ENCODE measurements at places on chromosomes 11 and 22.

- no peak for DNase-seq
Measured at GRCh38 chr11:120863359-120863758, 160.5 kb upstream of the TBCEL start.

DNA sequence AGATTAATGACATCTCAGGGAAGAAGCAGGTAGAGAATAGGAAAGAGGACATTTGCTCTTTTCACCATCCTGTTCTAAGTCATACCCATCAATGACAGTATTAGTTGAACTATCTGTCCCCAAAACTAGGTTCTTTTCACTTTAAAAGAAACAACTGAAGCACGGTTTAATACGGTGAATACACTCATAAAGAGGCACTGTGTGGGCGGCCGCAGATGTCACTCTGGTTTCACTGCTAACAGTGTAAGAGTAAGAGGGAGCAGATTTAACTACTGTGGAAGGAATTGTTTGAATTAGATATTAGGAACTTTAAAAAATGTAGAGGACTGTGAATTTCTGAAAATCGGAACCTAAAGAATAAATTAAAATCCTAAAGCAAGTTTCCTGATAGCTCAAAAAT, 49.5 kb downstream of the VSIG10L2 start:
- DNase-seq = no peak

DNA sequence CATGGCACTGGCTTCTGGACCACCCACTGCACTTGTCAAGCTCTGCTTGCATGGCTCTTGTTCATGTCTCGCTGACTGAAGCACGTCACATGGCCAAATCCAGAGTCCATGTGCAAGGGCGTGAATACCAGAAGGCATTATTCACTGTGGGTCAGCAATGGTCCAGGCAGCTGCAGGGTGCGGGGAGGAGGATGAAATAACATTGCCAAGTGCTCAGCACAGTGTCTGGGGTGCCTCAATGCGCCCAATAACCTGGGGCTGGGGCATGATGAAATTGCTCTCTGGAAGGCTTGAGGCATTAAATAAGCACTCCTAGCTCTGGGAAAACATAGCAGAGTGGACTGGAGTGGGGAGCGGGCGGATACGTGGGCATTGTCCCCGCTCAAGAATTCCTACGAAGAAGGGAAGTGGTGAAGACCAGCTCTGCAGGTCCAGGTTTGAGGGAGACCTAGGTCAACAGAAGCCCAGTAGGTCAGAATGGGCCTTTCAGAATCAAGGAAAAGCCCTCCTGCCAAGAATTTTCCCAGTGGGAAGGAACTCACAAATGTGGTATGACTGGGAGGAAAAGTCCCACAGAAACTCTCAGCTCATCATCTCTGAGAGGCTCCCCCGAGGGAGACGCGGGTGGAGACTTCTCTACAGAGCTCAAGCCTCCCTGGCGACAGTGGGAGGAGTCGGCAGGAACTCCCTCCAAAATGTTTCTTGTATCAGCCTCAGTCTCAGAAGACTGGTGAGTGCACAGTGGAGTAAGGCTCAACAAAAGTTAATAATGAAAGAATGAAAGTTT, 15.3 kb upstream of the ACCSL start:
- DNase-seq = no peak

GRCh38 chr11:18054511-18055103, 8.5 kb upstream of the TPH1 start:
- DNase-seq = no peak

- DNase-seq = no peak
Measured at GRCh38 chr11:64202992-64203391, 3.5 kb upstream of the FERMT3 start.

GRCh38 chr11:84794663-84795443, 832.3 kb downstream of the DLG2 start:
- DNase-seq = no peak

DNA sequence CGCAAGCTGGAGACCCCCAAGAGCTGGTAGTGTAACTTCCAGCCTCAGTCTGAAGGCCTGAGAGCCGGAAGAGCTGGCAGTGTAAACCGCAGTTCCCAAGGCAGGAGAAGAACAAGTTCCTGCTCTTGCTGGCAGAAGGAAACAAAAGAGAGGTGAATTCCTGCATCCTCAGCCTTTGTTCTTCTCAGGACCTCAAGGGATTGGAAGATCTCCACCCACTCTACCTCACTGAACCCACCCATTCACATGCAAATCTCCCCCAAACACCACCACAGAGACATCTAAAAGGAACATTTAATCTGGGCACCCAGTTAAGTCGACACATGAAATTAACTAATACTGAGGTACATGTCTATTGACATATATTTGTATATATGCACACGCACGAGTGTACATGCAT, 1310.3 kb downstream of the TBC1D22A start:
- no peak for DNase-seq

- no peak for DNase-seq
Measured at GRCh38 chr11:72637926-72638325, 36.3 kb downstream of the PDE2A start.

DNA sequence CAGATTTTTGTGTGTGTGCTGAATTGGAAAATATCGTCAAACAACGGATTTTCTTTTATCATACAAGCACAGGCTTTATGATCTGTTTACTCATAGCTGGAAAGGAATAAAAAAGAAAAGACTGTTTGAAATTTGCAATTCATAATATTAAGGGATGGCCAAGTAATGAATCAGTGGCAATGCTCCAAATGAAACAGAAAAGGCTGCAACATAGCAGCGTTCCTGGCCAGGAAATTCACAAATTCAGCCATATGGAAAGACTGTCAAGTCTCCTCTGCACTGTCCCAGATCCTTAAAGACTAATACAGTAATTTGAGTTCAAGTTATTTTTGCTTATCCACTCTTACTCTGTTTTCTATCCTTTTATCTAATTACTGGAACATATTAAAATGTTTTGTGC, 98.2 kb downstream of the MSANTD4 start:
- no peak for DNase-seq

GRCh38 chr11:5600374-5600851, 4.0 kb downstream of the TRIM6 start:
- peak; percentile 42 for DNase-seq

- DNase-seq = no peak
Measured at GRCh38 chr22:31185056-31185455, 25.1 kb downstream of the RNF185 start.

GRCh38 chr22:20024225-20024624, 3.3 kb downstream of the TANGO2 start:
- no peak for DNase-seq

DNA sequence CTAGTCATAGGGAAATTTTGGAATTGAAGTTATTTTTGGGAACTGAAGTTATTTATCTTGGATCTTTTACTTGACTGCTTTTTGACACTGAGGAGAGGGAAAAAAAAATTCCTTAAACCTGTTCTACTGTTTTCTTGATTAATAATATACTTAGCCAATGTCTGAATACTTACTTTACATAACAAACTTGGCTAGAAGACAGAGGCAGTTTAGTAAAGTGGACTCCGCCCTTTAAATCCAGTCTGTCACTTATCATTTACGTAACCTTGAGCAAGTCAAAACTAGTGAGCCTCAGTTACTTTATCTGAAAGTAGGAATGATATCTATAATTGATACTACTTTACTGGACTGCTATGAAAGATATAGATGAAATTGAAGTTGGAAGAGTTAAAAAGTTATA, 19.5 kb downstream of the CTSC start:
- no peak for DNase-seq

- no peak for DNase-seq
Measured at GRCh38 chr11:72609045-72609444, 65.2 kb downstream of the PDE2A start.

GRCh38 chr11:86790195-86790725, 10.1 kb upstream of the PRSS23 start:
- DNase-seq = no peak

GRCh38 chr22:23579870-23580575, at the start of gene IGLL1:
IGLL1 (minus strand) TSS chr22:23580290; CDS start chr22:23580190, 100 bp downstream.
- DNase-seq = no peak

- DNase-seq = no peak
Measured at GRCh38 chr22:31451709-31452571, 37.7 kb downstream of the EIF4ENIF1 start.

- DNase-seq = peak; percentile 58
Measured at GRCh38 chr22:24434471-24435322, 7.3 kb downstream of the ADORA2A start.

DNA sequence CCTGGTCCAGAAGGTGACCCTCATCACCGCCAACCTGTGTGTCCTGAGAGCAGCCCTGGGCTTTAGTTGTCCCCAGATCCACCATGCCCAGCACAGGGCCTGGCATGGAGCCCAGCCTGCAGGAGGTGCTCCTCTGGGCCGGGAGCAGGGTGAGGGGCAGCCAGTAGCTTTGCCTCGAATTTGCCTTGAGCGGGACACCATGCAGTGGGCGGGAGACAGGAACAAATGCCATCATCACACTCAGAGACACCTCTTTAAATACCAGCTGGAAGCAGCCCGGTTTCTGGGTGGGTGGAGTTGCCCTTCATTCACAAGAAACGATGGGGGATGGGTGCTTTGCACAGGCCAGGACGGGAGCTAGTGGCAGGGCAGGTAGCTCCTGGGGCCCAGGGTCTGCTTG, 19.3 kb downstream of the FLRT1 start:
- DNase-seq = no peak

DNA sequence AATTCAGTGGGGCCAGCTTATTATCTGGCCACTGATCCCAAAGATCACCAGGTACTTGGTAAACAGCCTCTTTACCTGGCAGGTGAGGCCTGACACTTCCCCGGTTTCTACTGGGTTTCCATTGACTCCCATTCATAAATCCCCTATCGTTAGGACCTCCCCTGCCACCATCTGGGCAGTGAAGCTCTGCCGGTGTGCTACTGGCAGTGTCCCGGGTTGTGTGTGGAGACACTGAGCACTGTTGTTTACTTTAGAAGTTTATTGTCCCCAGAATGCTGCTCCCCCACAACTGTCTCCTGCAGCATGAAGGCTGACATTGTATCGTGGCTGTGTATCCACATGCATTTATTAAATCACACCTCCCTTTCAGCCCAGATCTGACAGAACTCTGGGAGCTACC, 142.7 kb downstream of the WNT7B start:
- no peak for DNase-seq

DNA sequence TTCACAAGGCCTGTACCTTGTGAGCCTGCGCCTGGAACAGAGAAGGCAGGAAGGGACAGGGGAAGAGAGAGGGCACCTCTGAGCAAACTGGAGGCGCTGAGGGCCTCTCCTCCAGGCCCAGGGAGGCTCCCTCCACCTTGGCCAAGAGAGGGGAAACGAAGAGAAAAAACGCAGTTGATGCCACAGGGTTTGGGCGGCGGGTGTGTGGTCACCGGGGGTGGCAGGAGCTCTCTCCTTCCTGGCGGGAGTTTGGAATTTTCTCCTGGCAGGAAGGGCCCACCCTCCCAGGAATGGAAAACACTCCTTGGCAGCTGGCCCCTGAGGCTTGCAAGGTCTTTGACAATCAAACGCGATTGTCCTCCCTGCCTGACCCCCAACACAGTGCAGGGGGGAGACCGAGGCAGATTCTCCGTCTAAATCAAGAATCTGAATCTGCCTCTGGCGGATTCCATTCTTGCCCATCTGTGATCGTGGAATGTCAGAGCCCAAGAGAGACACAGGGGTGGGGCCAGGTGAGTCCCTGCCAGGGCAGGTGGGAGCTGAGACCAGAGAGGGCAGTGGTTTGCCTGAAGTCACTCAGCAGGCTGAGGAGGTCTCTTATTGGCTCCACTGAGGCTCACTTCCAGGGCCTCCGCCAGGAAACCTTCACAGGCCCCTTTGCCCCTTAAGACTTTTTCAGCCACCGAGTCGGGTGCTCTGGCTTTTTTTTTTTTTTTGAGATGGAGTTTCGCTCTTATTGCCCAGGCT, 21.0 kb downstream of the RPL3 start:
- DNase-seq = no peak

DNA sequence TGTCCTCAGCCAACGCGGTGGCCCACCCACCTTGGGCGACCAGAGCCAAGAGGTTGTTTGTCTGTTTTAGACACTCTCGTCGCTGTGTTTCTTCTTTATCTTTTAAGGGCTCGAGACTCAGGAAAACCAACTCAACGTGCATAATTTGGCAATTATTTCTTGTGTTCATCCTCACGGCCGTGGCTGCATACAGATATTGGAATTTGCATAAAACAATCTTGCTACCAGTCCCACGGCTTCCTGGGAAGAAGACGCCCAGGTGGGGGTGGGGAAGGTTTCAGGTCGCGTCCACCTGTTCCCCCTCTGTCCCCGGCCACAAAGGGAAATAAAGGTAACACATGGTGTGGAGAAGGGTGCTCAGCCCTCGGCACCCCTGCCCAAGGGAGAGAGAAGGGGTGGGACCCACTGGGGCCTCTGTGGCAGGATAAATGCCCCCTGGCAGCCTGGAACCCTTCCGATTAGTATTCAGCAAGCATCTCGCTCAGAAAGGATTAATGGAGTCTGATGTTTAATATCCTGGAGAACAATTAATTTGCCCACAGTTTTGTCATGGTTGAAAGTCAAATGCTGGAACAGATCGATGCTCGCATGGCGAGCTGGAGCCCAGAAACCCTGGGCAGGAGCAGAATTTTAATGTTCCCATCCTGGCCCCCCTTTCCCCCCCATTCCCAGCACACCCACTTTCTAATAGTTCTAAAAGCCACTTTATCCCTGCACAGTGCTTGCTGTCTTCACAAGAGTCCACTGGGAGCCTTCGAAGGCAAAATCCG, 359.7 kb downstream of the MN1 start:
- no peak for DNase-seq

- no peak for DNase-seq
Measured at GRCh38 chr11:43786016-43786415, 94.6 kb upstream of the ALKBH3 start.

- DNase-seq = no peak
Measured at GRCh38 chr11:80629466-80629865, 1188.6 kb upstream of the TENM4 start.

DNA sequence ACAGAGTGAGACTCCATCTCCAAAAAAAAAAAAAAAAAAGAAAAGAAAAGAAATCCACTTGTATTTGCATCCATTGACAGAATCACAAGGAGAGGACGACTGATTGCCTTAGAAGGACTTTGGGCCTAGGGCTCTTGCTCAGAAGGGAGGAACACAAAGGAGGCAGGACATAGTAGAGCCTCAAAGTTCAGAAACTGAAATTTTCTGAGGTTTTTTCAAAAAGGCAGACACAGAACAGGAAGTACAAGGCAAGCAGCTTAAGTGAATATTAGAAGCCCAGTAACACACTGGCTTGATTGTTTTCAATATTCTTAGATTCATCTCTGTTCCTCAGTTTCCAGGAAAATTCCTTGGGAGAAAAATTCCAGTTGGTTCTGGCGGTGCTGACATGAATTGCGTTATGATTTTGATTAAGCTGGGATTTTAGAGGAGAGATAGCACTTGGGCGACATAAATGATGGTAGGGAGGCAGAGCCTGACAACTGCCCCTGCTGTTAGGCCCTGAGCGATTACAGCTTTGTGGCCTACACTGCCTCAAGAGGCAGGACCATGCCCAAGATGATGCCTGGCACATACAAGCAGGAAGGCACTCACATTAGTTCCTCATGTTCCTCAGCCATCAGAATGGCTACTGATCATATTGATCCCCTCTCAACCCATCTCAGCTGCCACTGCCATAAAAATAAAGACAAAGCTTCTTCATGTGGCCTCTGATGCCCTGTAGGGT, 15.3 kb downstream of the CLPB start:
- no peak for DNase-seq

DNA sequence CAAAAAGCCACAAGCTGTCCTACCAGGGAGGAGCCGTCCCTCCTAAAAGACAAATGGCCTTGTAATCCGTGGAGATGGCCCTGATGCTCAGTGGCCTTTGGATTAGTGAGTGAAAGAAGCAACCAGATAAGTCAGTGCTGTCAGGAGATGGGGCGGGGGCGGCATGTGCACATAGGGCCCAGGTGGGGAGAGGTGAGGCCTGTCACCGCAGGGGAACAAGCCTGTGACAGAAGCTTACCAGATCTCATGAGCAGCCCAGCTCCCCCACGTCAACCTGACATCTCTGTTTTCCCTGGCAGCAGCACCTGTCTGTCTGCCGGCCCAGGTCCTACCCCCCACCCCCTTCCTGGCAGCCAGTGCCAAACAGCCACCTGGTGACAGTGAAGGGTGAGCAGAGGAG, 162.6 kb downstream of the BUD13 start:
- no peak for DNase-seq
